ENCODE measurements at places on chromosomes 1 and 21. TPM values are rescaled to one million over a fixed set of nuclear protein-coding genes. Genes with fewer than 3 reads are reported as not detected.

FCAMR gene
- polyA plus RNA-seq, result 7.7 TPM

OR2AJ1 gene
- polyA plus RNA-seq, result not detected

- no peak for DNase-seq
These were observed 75.6 kb upstream of the CNTN2 start for GRCh38 chr1:204967451-204967850.

GRCh38 chr1:212819726-212820125 lies 27.7 kb downstream of the SPATA45 start:
- no peak for DNase-seq

DNA sequence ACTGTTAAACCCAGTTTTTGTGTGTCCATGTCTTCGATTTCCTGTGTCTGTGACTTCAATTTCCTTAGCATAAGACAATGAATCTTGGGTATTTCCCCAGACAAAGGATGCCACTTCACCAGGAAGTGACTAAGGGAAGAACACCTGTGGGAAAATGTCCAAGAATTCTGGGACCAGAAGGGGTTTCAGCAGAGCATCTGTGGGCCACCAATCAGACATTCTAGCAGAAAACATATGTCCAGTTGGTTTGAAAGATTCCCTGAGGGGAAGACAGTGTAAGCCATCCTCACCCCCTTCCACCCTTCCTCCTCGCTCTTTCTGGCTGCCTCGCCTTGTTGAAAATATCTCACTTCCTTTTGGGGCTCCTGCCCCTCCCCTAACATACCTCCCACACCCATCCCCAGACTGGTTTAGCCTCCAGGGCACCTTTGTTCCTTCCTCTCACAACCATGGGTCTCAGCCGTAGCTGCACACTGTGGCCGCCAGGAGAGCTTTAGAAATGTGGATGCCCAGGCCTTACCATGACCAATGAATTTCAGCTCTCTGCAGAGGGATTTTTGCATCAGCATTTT lies 25.5 kb upstream of the IFNAR1 start:
- no peak for DNase-seq

DNA sequence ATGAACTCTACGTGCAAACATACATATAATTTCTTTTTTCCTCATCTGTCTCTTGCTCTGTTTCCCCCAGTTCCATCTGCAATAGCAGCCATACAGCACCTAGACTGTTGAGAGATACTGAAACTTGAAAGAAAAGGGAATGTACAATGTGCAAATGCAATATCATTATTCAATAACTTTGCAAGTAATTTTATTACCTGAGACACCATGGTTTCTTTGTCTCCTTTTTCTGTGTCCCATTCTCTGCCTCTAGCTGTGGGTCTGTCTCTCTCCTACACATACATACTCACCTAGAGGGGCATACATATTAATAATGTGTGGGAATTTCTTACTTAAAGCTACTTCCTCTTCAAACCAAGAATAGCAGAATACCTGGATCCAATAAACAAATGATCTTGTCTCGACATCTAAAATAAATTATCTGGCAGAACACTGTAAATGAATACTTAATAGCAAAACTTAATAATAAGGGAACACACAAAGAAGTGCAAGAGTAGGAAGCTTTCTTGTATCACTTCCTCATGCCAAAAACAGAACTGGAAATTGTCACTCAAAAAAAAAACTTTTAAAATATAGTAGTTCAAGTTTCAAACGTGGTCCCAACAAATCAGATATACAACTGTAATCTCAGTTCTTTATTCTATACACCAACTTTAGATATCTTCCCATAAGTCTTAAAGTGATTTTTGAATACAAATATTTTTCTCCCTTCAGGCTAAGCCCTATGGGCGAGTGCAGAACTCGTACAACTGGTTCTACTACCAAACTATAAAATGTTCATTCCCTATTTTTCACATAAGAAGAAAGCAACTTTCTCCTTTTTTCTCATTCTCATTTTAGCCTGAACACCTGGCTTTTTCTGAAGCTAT lies 194.6 kb downstream of the NRIP1 start:
- DNase-seq, result no peak

DNA sequence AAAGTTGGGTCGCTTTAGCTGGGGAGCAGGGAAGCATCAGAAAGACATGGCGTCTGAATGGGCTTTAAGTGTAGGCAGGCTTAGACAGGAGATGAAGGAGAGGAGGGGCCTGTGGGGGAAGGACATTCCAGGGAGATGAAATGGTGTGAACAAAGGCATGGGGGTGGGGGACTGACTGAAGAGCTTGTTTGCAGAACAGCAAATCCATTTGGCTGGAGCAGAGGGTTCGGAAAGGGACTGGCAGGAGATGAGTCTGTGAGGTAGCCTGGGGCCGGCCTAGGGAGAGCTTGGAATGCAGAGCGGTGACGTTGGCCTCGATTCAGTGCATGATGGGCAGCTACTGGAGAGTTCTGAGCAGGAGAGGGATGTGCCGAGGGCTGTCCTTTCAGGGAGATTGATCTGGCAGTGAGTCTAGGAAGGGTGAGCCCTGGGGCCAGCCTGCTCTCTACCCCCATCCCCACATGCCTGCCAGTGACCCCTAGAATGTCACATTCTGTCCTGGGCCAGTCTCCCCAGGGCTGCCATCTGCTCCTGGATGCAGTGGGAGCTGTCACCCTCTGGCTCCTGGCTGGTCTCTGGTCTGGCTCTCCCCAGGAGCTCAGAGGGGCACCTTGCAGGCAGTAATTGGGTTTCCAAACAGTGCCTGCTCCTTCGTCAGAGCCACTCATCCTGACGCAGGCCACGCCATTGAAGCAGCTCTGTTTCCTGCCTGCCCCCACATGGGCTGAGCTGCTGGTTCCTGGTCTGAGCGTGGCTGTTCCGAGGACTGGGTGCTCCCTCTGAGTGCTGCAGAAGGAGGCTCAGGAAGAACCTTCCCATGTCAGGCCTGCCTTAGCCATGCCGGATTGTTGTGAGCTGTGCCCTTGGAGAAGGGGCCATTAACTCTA lies 22.3 kb upstream of the TMEM222 start:
- no peak for DNase-seq

- DNase-seq, result no peak
These were observed 14.0 kb downstream of the SNAP47 start for GRCh38 chr1:227749225-227749624.

DNA sequence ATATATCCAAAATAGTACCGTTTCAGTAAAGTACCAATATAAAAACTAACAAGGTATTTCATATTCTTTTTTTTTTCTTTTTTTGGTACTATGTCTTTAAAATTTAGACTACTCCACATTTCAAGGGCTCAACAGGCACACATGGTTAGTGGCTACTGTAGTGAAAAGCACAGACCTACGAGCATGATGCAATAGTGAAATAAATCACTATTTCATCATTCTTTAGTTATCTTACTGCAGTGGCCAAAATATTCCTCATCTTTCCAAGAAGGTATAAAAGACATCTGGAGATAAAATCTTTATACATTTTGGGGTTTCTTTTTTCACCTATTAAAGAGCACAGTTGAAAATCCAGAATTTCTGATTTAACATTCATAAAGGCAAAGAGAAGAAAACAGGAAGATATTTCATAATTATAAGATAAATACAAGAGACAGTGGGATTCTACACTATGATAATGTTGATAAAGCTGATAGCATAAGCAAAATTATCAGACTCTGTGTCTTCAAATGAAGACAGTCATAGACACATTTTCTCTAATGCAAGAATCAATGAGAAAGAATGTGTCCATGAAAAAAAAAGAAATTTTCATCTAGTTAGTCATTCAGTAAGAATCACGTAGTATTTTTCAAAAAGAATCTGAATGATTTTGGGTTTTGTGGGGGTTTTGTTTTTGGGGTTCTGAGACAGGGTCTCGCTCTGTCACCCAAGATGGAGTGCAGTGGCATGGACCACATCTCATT lies 41.9 kb downstream of the CEP170 start:
- no peak for DNase-seq
